Stimulated activated CD4-positive, alpha-beta T cell treated with anti-CD3 and anti-CD28 coated beads, Interleukin-1b, Interleukin-23, amount 100 ng/mL, for 4 hours (primary cell): ENCODE measurements at places on chromosomes 4 and X.

- no peak for DNase-seq
These were observed 56.5 kb downstream of the PRDM5 start for GRCh38 chr4:120865985-120866384.

DNA sequence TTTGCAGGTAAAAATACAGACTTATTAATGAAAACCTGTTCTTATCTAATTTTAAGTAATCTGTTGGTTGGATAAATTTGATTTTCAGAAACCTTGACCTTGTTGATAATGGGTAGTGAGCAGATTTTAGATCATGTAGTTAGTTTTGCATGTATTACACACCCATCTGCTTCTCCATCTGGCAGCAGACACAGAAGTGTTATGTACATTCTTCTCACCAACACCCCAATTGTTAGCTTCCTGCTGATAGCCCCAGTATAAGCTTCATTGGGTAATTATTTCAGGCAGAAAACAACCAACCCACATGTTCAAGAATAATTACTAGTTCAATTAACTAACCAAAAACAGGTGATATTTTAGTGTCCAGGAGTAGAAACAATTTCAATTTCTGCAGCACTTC, 1740.5 kb upstream of the AGA start:
- no peak for DNase-seq

DNA sequence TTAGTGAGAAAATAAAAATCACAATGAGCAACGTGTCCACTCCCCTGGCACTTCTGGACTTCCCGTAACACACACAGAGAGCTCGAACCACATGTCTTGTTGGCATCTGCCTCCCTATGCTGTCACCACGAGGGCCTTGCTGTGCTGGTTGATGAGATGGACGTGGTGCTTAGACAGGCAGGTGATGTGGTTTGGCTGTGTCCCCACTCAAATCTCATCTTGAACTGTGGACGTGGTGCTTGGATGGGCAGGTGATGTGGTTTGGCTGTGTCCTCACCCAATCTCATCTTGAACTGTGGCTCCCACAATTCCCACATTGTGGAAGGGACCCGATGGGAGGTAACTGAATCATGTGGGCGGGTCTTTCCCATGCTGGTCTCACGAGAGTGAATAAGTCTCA, 40.0 kb downstream of the FGFRL1 start:
- no peak for DNase-seq

- DNase-seq: no peak
These were observed 173.9 kb downstream of the MGST2 start for GRCh38 chr4:139839403-139840031.

DNA sequence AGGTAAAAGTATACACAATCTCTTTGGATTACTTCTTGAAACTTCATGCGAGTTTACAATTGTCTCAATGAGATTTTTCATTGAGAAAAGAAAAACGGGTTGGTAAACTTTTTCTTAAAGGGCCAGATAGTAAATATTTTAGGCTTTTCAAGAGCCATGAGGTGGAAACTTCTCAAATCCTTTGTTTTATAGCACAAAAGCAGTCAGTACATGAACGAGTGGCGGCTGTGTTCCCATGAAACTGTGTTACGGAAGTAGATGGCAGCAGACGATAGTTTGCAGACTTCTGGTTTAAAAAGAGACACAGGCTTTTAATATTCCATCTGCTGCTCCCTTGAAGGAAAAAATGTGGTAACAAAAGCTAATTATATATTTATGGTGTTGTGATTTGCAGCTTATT, 332.0 kb downstream of the TENM3 start:
- DNase-seq: no peak

GRCh38 chr4:174365018-174365587, 81.4 kb downstream of the CEP44 start:
- DNase-seq: no peak

- DNase-seq: no peak
These were observed 19.2 kb downstream of the RASGEF1B start for GRCh38 chr4:81452452-81453006.

DNA sequence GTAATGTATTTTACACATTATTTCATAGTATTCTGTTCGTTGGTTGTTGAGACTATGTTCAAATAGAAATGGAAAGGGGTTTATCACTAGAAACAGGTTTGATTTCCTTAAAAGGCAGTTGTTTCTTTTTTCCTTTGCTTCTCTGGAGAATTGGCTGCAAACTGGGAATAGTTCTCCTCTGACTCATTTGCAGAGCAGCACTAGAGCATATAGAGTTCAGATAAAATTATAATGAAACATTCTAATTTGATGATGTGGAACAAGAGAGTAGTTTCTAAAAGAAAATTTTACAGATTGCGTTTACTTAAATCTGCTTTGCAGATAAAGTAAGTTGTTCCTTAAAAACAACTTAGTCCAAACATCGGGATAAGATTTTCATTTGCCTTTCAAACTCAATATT, 29.7 kb downstream of the SYNPO2 start:
- DNase-seq: no peak

DNA sequence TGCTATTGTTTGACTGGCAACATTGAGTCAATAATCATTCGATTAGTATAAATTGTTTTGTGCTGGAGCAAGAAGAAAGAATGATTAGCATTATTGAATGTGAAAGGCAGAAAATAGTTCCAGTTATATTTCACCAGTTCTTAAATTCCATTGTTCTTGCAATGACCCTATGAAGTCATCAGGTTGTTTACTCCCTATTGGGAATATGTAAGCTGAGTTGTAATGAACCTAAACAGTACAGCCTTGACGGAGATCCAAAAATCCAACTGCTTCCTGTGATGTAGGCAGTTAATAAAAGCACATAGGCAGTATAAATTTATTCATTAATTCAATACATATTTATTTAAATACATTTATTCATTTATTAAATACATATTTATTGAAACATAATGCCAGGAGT, 947.5 kb downstream of the PCDH7 start:
- DNase-seq: no peak

DNA sequence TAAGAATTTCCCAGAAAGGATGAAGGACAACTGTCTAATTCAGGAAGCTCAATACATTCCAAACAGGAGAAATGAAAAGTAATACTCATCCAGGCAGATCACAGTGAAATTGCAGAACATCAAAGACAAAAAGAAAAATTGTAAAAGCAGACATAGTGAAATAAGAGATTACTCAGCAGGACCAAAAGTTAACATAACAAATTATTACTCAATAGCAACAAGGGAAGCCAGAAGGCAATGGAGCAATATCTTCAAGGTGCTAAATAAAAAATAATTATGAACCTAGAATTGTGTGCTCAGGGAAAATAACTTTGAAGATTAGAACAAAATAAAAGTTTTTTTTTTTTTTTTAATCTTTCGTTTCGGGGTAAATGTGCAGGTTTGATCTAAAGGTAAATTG, 30.5 kb upstream of the ENPP6 start:
- no peak for DNase-seq

- DNase-seq: no peak
These were observed 13.7 kb downstream of the ZBTB33 start for GRCh38 chrX:120264341-120264740.

- DNase-seq: no peak
These were observed 182.2 kb downstream of the BMPR1B start for GRCh38 chr4:94939791-94940519.

- DNase-seq: no peak
These were observed 22.4 kb upstream of the MXD4 start for GRCh38 chr4:2284161-2284933.

DNA sequence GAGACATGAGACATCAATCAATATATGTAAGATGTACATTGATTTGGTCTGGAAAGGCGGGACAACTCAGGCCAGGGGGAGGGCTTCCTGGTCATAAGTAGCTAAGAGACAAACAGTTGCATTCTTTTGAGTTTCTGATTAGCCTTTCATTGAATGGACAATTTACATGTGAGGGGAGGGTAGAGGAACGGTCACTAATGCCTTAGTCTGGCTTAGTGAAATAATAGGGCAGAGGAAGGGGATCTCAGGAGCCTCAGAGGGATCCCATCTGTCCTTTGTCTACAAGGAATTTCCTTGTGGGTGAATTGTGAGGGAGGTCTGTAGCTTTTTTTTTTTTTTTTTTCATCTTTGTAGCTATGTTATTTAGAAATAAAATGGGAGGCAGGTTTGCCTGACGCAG, 88.3 kb downstream of the GK start:
- no peak for DNase-seq

DNA sequence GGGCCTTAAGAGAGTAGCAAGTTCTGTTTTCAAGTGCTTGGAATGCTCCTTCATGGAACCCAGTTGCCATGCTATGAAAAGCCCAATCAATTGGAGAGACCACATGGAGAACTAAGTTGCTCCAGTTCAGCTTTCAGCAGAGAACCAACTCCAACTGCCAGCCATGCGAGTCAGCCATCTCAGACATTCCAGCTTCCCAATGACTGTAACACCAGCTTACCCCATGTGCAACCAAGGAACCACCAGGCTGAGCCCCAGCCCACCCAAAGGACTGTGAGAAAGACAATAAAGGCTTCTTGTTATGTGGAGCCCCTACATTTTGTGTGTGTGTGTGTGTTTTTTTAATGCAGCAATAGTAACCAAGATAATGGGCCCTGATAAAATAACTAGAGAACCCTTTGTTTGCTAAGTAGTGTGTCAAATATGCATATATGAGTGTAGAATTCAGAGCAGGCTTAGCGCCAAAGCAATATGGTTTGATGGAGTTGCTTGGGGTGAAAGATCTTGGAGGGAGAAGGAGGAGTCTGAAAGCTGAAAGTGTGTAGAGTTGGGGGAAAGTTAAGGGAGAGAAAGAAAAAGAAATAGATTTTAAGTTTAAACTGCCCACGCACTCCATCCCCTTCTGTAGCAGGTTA, 35.0 kb upstream of the CCKAR start:
- no peak for DNase-seq
